Left kidney (tissue), 8 donors: ENCODE measurements at places on chromosomes 16 and 17. TPM values are rescaled to one million over a fixed set of nuclear protein-coding genes. Genes with fewer than 3 reads are reported as not detected.

DNA sequence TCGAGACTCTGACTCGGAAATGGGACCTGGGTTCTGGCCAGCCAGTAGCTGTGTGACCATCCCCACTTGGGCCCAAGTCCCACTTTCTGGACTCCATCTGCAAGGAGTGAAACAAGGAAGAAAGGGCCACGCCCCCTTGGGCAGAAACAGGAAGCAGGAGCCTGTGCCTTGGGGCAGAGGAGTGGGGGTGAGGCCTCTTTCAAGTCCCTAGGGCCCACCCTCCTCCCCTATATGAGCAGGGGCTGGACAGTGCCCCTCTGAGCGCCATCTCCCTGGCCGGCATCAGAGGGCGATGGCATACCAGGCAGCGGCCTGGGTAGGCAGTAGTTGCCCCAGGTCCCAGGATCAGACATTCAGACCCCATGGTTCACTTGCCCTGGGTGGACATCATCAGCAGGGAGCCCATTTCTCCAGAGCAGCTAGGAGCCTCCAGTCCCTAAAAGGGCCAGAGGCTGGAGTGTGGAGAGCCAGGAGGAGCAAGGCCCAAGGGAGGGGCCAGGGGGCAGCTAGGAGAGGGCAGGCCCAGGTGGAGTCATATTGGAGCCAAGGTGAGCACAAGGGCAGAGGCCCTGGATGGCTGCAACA lies 7.1 kb downstream of the BCAR1 start:
- no peak for DNase-seq

GRCh38 chr16:15610369-15610871 lies 32.5 kb downstream of the MARF1 start:
- no peak for DNase-seq

DNA sequence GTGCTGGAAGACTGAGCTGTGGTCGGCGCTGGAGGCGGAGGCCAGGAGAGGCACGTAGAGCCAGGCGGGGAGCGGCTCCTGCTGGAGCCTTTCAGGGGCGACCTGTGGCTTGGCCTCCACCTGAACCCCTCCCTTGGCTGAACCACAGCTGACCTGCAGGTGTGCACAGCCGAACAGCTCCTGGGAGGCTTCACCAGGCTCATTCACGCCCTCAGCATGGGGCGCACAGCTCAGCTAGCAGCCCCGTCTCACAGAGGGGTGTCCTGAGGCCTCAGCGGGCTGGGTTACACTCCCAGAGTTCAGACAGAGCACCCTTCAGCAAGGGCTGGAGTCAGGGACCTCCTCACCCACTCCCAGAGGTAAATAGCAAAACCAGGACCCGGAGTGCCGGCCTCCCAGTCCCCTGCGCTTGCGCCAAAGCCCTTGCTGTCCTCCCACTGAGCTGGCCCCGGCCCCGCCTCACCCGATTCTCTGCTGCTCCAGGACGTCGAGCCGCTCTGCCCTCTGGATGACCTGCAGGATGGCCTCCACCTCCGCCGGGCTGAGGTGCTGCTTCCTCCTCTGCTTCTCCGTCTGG lies 31.7 kb downstream of the RPH3AL start:
- no peak for DNase-seq

DNA sequence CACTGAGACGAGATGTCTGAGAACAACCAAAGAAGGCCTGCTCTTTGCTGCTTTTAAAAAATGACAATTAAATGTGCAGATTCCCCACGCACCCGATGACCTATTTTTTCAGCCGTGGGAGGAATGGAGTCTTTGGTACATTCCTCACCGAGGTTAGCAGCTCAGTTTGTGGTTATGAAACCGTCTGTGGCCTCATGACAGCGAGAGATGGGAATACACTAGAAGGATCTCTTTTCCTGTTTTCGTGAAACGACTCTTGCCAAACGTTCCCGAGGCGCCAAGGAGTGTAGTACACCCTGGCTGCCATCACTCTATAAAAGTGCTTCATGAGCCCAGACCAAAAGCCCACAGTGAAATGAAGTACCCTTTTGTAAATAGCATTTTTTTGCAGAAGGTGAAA lies 87.8 kb downstream of the CRISPLD2 start:
- DNase-seq = no peak

DNA sequence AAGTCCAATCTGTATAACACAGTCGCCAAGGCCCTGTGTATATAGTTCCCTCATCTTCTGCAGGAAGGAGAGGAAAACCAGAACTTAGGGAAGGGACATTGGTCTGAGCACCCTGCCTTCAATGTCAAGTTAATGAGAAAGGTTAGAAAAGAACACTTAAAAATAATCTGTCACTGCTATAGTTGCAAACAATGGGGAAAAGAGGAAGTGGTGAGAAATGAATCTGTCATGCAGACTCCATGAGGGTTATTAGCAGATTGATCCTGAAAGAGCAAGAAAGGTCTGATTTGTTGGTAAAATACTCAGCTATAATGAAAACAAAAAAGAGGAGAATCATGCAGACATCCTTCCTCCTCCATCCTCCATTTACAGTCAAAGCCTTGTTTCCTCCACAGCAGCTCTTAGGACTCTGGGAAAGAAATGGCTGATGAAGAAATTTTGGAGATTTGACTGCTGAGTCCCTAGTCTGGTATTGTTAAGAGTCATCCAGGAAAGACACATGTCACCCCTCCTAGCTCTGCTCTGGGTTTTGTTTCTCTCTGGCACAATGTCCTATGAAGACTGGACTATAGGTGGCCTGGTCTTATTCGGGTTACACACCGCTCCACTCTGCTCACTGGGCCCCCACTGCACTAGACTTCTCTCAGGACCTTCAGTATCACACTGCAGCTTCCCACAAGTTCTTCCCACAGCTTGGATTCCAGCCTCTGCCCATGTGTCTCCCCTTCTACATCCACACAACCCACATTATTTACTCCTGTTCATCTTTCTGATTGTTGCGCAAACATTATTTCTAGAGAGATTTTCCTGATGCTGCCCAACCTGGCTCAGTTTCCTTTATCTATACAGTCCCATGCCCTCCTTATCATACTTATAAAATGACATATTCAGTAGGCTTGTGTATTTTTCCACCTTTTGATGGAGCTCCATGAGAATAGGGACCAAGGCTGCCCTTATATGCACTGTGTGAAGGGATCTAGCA lies 56.5 kb upstream of the XYLT1 start:
- no peak for DNase-seq

RSL1D1 gene
- 216 TPM for polyA plus RNA-seq

- no peak for DNase-seq
Measured at GRCh38 chr17:28807925-28808634, 34.5 kb downstream of the FAM222B start.

DNA sequence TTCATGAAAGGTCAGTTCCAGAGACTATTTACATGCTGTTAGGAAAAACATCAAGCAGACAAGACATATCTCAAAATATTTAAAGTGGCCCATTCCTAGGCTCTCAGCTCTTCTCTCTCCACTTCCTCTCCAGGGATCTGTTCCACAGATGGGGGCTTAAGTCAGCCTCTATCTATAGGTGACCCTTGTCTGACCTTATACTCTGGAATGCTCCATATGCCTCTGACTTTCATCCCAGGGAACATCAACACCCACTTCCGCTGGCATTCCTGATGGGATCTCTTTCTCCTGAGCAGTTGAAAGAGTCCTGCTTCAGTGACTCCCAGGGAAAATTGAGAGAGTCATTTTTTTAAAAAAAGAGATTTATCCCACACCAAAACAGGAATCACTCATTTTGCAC lies 11.5 kb upstream of the WIPI1 start:
- DNase-seq = no peak
